ENCODE measurements at places on chromosomes 6 and 20. TPM values are rescaled to one million over a fixed set of nuclear protein-coding genes. Genes with fewer than 3 reads are reported as not detected.

The PERP gene
- total RNA-seq = 23.9 TPM

DNA sequence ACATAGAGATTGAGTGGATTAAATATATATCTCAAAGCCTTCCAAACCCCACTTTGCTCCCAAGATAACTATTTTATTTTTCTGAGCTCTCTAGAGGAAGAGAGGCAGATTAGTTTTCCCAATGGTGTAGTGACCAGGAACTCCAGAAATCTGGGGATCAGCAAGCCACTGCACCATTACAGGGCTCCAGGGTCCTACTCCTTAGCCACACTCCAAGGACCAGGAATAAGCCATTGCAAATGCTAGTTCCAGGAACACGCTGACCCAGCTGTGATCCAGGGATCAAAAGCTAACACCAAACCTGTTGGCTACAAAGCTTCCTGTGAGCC is 97.7 kb upstream of the IYD start:
- DNase-seq = no peak

The RAET1L gene
- not detected for total RNA-seq

- no peak for DNase-seq
These were observed 101.8 kb upstream of the COL21A1 start for GRCh38 chr6:56349194-56349593.

DNA sequence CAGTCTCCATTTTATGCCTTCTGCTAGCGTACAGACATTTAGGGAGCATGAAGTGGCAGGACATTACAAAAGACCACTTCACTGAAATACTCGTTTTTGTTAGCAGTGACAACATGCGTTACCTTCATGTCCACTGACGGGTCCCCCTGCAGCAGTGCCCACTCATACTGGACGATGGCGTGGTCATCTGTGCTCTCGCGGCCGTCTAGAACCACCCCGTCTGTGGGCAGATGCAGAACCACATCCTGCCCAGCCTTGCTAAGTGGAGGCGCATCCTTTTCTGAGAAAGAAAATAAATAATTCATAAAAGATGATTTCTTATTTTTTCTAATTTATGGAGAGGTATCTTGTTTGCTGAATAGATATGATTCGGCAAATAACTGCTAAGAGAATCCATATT is 11.3 kb downstream of the LRP11 start:
- DNase-seq = no peak

- DNase-seq = no peak
These were observed 175.4 kb upstream of the RREB1 start for GRCh38 chr6:6932341-6932740.

The B3GAT2 gene
- 0.16 TPM for total RNA-seq

DNA sequence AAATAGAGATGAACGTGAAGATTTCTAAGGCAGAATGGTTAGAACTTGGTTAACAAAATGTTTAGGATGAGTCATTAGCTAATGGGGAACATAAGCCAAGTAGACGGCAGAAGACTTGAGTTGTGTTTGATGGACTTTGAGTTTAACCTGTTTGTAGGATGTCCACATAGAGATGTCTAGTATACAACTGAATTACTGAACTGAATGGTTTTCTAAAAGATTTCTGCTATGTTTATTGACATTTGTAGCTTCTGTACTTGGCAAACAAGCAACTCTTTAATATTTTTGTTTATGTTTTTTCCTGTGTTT is 54.5 kb upstream of the DYNLRB1 start:
- no peak for DNase-seq

- no peak for DNase-seq
These were observed 23.5 kb downstream of the METTL24 start for GRCh38 chr6:110334423-110335180.

The SMPDL3A gene
- 11.2 TPM for total RNA-seq

DNA sequence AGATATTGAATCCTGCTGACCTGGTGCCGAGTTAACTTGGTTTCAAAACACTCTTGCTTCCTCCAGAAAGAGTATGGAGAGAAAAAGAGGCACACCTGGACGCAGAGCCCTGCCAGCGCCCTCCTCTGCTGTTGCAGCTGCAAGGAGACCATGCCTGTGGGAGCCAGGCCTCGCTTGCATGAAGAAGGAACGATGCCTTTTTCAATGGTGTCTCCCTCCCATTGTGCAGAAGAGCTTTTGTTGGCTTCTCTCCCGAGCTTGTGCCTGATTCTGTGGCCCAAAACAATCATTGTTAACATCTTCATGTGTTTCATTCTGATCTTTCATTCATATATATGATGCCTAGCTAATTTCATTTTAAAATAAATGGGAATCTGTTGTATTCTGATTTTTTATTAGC is 98.1 kb downstream of the FAM120B start:
- DNase-seq = no peak

- no peak for DNase-seq
These were observed 58.8 kb downstream of the REV3L start for GRCh38 chr6:111423960-111424846.

GRCh38 chr6:11217360-11218101 is 14.9 kb downstream of the NEDD9 start:
- DNase-seq = no peak

DNA sequence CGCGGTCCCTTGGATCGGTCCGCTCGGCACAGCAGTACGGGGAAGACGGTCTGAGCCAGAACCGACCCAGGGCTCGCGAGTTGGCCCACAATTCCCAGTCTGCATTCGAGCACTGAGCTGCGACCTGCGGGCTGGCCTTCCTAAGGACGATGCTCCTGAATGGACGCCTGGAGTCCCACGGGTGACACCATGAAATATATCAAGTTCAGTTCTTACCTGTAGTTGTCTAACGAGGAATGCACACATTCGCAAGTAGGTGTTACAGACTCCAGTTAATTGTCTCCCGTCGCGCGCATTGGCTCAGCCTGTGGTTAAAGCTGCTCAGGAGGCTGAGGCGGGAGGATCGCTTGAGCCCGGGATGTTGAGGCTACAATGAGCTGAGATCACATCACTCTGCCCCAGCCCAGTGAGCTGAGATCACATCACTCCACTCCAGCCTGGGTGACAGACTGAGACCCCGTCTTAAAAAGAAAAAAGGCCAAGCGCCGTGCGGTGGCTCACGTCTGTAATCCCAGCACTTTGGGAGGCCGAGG is 802 bp downstream of the PEX7 start:
- DNase-seq = no peak

DNA sequence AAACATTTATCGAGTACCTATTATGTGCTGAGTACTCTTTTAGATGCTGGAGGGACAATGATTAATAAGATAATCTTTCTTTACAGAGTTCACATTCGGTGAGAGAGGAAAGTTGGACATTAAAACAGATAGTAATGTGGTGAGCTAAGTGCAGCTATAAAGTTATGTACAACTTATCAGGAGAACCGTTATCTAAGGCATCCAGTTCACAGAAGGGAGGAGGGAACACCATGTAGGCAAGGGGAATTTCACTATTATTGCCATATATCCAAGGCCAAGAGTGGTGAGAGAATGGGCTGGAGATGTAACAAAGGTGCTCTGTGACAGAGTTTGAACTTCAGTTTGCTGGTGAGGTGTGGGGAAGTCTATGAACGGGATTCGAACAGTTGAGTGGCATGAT is 105.8 kb downstream of the CARMIL1 start:
- DNase-seq = no peak
